ENCODE measurements at places on chromosomes 13 and 19. TPM values are rescaled to one million over a fixed set of nuclear protein-coding genes. Genes with fewer than 3 reads are reported as not detected.

The FCER2 gene
- not detected for total RNA-seq

The ADAMTSL5 gene
- total RNA-seq: 4.0 TPM

The IL11 gene
- 0.20 TPM for total RNA-seq

The TEX26 gene
- total RNA-seq: not detected

The ZNF525 gene
- 13.7 TPM for total RNA-seq

- no peaks in the 10 kb centered on the region for H3K36me3 ChIP-seq
- no peaks in the 10 kb centered on the region for H3K4me1 ChIP-seq
- H3K4me3 ChIP-seq: no peak overlapping the region
- H3K27me3 ChIP-seq: no peaks in the 10 kb centered on the region
These were observed 98.4 kb upstream of the KLHL1 start for GRCh38 chr13:70206671-70207070.

DNA sequence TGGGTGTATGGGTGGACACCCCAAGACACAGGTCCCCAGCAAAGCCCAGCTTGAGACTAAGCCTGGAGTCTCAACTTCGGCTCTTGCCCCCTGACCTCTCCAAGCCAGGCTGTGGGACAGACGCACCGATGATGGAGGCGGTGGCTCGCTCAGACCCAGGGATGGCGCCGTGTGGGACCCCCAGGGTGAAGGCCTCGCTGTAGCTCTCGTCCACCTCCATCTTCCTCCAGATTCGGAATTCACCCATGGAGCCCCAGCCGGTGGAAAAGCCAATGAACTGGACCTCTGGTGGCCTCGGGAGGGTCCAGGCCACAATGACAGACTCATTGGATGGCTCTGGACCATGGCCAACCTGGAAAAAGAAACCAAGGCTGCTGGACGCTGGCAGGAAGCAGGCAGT lies 39.1 kb downstream of the F2RL3 start:
- H3K36me3 ChIP-seq: no peaks in the 10 kb centered on the region
- DNase-seq: no peak
- H3K4me1 ChIP-seq: no peaks in the 10 kb centered on the region
- H3K27ac ChIP-seq: no peak overlapping the region
- H3K27me3 ChIP-seq: no peaks in the 10 kb centered on the region

DNA sequence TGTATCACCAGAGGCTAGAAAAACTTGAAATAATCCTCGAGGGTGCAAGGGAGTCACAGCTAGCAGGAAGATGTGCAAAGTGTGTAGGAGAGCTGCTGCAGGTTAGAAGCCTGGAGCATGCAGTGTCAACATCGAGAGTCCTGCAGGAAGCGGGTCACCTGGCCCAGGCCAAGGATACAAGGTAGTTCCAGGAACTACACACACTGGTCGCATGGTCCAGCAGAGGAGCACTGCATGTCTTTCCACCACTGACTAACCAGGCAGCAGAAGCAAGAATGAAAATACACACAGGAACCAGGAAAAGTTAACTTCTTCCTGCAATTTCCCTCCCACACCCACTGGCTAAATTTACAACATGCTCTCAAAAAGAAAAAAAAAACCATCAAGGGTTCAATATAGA lies 36.0 kb upstream of the MIR17HG start:
- no peaks in the 10 kb centered on the region for H3K36me3 ChIP-seq
- H3K27ac ChIP-seq: no peak overlapping the region
- no peak for DNase-seq
- H3K27me3 ChIP-seq: peaks cover 22% of the 10 kb centered on the region
- no peaks in the 10 kb centered on the region for H3K4me1 ChIP-seq

DNA sequence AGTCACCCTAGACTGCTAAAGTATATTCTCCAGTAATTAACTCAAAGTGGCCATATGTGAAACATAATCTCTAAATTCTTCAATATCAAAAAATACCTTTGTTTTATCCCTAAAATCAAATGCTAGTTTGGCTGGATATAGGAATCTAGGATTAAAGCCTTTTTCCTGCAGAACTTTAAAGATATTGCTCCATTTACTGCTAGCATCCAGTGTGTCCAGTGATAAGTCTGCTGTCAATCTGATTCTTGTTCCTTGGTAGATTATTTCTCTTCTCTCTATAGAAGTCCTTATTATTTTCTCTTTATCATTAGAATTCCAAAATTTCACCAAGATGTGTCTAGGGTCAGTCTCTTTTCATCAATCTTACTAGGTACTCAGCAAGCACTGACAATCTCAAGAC lies 384.6 kb downstream of the FGF14 start:
- H3K4me1 ChIP-seq: no peaks in the 10 kb centered on the region
- no peaks in the 10 kb centered on the region for H3K27me3 ChIP-seq
- DNase-seq: no peak
- H3K27ac ChIP-seq: no peak overlapping the region
- H3K36me3 ChIP-seq: no peaks in the 10 kb centered on the region

DNA sequence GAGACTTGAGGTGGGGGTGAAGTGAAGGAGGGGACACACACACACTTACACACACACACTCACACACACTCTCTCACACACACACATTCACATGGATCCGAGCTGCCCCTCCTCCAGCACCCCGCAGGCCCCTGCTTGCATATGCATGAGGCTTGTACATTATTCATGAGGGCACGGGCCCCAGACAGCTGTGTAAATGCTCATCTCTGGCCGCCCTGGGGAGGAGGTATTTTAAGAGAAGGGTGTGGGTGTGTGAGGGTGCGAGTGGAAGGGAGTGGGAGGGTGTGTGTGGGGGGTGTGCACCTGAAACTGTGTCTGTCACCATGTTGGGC lies 2.4 kb downstream of the NCAN start:
- no peaks in the 10 kb centered on the region for H3K36me3 ChIP-seq
- DNase-seq: no peak
- H3K27ac ChIP-seq: no peak overlapping the region
- H3K4me3 ChIP-seq: no peak overlapping the region
- no peaks in the 10 kb centered on the region for H3K27me3 ChIP-seq
